HFFc6 (cell line): ENCODE measurements at places on chromosomes 12 and 14. TPM values are rescaled to one million over a fixed set of nuclear protein-coding genes. Genes with fewer than 3 reads are reported as not detected.

DNA sequence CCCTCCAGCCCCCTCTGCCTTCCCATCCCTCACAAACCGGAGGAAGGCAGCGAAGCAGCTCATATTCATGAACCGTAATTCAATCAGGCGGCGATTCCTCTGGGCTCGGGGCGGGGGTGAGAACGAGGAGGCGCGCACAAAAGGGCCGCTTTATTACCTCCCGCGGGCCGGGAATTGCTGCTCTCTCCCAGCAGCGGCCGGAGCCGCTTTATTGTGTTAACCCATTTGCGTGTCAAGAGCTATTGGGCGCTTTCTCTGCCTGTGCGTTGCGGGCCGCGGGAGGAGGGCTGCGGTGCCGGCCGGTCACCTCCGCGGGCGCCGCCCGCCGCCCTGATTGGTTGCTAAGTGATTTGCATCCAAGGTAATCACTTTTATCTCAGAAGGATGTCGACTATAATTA, 4.8 kb downstream of the FAM222A start:
- no peak for DNase-seq

The ORMDL2 gene
- 79.0 to 90.5 TPM (median 90.1 TPM) in 3 replicates for total RNA-seq

GRCh38 chr14:102910442-102910841, 12.0 kb upstream of the AMN start:
- DNase-seq: no peak

The GPD1 gene
- 0.06 to 0.07 TPM in 2 of 3 replicates, not detected in the other for total RNA-seq

The MDM2 gene
- 240 to 272 TPM (median 241 TPM) in 3 replicates for total RNA-seq

DNA sequence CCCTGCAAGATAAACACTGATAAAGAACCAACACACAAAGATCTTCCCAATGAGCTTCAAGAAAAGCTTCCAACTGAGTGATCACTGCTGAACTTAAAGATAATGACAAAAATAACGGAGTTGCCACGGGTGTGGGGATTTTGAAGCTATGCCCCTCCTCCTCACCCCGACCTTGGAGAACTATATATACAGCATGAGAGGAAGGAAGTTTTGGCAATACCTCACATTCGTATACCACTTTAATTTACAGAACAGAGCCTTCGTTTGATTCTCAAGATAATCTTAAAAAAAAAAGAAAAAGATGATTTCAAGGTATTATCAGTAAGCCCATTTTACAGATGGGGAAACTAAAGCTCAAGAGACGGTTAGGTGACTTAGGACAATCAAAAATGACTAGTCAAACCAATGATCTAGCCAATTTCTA, 715 bp downstream of the NEK9 start:
- no peak for DNase-seq

The JDP2 gene
- 57.2 to 67.8 TPM (median 61.0 TPM) in 3 replicates for total RNA-seq

The BEST3 gene
- 0.10 to 0.12 TPM in 2 of 3 replicates, not detected in the other for total RNA-seq

The LRFN5 gene
- total RNA-seq: not detected in 3 replicates

- no peak for DNase-seq
These were observed 1.2 kb downstream of the FOS start for GRCh38 chr14:75279763-75280290.

The MYH6 gene
- not detected in 3 replicates for total RNA-seq

- DNase-seq: no peak
These were observed 64.1 kb downstream of the ITPR2 start for GRCh38 chr12:26768611-26769603.

The DAO gene
- total RNA-seq: not detected in 2 replicates

GRCh38 chr12:109359131-109359690, 11.5 kb downstream of the MYO1H start:
- no peak for DNase-seq

The BRAP gene
- 17.7 to 18.2 TPM (median 17.9 TPM) in 3 replicates for total RNA-seq

The RSRC2 gene
- total RNA-seq: 44.5 to 46.3 TPM (median 44.9 TPM) in 3 replicates

The KRT5 gene
- total RNA-seq: not detected in 3 replicates

The ATXN7L3B gene
- 18.3 and 22.3 TPM in 2 replicates for total RNA-seq

DNA sequence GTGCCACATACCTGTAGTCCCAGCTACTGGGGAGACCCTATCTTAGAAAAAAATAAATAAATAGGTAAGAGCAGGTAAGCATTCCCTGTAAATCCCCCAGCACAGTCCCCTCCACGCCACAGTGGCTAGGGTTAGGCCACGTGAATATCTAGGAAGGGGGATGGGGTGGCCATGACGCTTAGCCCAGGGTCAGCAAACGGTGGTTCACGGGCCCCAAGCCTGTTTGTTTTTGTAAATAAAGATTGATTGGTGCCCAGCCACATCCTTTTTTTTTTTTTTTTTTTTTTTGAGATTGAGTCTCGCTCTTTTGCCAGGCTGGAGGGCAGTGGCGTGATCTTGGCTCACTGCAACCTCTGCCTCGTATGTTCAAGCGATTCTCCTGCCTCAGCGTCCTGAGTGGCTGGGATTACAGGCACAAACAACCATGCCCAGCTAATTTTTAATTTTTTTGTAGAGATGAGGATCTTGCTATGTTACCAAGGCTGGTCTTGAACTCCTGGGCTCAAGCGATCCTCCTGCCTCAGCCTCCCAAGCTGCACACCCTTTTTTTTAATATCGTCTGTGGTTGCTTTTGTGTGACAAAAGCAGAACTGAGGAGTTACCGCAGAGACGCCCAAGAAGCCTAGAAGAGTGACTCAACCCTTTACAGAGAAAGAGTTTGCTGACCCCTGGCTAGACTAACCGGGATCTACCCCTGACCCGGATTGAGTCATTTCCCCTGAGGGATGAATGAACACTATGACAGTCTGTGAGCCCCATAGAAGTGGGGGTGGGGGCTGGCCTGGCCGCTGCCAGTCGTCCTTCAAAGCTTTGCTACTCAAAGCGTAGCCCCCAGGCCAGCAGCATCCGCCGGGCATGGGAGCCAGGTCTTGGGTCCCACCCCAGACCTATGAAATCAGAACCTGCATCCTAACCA, 113.7 kb upstream of the NCOR2 start:
- peak; percentile 39 for DNase-seq

- DNase-seq: no peak
These were observed 223.0 kb downstream of the DUSP6 start for GRCh38 chr12:89129167-89129870.

The TBX3 gene
- total RNA-seq: 96.4 to 140 TPM (median 110 TPM) in 3 replicates

DNA sequence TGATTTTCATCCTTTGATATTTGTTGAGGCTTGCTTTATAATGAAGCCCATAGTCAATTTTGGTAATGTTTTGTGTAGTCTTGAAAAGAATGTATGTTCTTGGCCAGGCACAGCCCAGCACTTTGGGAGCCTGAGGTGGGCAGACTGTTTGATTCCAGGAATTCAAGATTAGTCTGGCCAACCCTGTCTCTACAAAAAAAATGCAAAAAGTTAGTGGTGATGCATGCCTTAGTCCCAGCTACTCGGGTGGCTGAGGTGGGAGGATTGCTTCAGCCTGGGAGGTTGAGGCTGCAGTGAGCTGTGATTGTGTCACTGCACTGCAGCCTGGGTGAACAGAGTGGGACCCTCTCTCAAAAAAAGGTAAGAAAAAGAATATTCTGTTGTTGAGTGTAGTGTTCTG, 10.8 kb downstream of the ETNK1 start:
- DNase-seq: no peak

DNA sequence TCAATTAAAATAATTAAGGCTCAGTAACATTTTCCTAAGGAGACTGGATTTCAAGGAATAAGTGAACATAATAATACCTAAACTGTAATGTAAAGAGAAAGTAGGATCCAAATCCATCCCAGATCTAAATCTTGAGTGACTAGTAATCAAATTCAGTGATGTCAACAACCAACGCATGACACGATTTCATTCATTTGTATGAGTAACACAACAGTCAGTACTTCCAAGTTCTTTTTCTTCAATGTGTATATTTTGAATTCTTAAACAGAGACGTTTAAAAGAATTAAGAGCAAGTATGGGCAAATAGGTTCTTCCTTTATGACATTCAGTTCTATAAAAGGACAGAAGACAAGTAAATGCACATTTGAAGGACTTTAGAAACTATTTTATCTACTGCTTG, 104.3 kb upstream of the CNTN1 start:
- DNase-seq: no peak

The SMCO2 gene
- total RNA-seq: not detected in 3 replicates

GRCh38 chr14:59869381-59870255, 958 bp downstream of the RTN1 start:
- DNase-seq: no peak
